ENCODE measurements at places on chromosomes 16 and 17. TPM values are rescaled to one million over a fixed set of nuclear protein-coding genes. Genes with fewer than 3 reads are reported as not detected.
A peak's percentile ranks its signal among the peaks of the same experiment; 100 is the strongest.

Gene LITAFD
- total RNA-seq, result not detected

GRCh38 chr16:49452578-49452977, 79.0 kb downstream of the C16orf78 start:
- DNase-seq, result peak; percentile 40

Gene SEZ6
- 17.1 TPM for total RNA-seq

- DNase-seq, result no peak
Measured at GRCh38 chr16:72198771-72199201, 26.8 kb upstream of the PMFBP1 start.

DNA sequence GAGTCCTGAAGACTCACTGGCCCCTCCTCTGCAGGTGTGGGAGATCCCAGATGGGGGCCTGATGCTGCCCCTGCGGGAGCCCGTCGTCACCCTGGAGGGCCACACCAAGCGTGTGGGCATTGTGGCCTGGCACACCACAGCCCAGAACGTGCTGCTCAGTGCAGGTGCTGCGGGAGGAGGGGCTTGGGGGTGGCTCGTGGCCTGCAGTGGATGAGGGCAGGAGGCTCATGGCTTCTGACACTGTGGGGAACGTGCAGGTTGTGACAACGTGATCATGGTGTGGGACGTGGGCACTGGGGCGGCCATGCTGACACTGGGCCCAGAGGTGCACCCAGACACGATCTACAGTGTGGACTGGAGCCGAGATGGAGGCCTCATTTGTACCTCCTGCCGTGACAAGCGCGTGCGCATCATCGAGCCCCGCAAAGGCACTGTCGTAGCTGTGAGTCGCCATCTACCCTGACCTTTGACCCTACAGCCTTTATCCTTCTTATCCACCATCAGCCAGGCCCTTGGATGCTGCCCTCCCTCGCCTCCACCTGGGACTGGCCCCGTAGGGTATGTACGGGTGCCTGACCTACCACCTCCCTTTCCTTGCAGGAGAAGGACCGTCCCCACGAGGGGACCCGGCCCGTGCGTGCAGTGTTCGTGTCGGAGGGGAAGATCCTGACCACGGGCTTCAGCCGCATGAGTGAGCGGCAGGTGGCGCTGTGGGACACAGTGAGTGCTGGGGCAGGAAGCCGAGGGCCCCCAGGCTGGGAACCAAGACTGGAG, 3.6 kb downstream of the CORO1A start:
- DNase-seq, result no peak

GRCh38 chr17:61669522-61669921, 78.5 kb upstream of the NACA2 start:
- DNase-seq, result no peak

Gene CSH2
- total RNA-seq, result 7.2 TPM

DNA sequence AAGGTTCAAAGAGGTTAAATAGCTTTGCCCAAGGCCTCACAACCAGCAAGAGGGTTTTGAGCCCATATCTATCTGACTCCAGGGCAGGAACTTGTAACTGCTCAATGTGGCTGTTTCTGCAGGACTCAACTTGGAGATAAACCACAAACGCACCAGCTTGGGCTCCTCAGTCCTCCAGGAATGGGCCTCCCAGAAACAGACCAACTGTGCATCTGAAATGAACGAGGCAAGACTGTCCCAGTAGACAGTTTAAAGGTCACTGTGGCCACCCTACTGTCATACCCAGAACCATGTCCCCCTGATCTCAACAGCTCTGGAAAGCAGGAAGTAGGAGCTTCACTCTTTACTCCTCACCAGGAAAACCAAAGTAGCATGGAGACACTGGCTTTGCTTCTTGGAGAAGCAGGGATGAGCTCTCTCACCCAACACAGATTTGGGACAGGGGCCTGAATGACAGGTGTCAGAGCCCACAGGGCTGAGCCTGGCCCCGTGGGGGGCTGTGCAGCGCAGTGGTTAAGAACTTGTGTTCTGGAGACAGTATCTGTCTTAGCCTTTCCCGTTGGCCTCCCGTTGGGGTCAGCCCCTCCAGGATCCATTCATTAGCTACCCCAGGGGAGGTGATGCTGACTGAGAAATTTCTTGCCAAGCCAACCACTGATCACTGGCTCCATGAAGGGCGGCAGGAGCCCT, 2.3 kb upstream of the CALB2 start:
- DNase-seq, result no peak

Gene KRT20
- total RNA-seq, result not detected

- DNase-seq, result no peak
Measured at GRCh38 chr16:11150190-11150589, 105.8 kb downstream of the SOCS1 start.

DNA sequence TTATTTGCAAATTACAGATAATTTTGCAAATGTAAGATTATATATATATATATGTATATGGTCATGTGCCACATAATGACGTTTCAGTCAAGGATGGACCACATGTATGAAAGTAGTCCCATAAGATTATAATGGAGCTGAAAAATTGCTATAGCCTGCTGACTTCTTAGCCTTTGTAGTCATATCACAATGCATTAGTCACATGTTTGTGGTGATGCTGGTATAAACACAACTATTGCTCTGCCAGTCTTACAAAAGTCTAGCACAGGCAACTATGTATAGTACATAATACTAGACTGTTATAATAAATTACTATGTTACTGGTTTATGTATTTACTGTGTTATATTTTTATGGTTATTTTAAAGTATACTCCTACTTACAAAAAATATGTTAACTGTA, 444.3 kb downstream of the KCNJ2 start:
- DNase-seq, result no peak

Measured in spinal cord (tissue), 10 donors.